ENCODE measurements at places on chromosomes 2 and 18. TPM values are rescaled to one million over a fixed set of nuclear protein-coding genes. Genes with fewer than 3 reads are reported as not detected.
A peak's percentile ranks its signal among the peaks of the same experiment; 100 is the strongest.

DNA sequence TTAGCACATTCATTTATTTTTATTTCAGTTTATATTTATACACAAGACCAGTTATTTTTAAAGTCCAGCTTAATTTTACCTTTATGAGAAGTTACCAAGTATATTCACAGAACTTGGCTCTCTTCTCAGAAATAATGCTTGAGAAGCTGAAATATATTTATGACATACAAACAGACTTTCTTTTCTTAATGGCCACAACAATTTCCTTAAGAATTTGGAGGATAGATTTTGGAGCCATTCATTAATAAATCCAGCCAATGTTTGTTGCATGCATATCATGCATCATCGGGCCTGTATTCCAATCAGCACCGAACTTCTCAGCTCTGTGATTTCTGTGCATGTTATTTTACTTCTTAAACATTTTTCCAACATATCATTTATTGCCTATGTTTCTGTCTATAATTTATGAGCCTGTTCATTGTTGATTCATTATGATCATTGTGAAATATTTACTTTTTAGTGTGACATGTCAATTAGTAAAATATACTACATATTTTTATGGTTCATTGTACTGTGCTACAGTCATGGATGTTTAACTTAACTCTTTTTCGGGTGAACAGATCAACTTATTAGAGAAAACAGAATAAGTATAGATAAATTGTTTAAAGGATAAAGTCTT is 3.5 kb downstream of the GULP1 start:
- DNase-seq = no peak

DNA sequence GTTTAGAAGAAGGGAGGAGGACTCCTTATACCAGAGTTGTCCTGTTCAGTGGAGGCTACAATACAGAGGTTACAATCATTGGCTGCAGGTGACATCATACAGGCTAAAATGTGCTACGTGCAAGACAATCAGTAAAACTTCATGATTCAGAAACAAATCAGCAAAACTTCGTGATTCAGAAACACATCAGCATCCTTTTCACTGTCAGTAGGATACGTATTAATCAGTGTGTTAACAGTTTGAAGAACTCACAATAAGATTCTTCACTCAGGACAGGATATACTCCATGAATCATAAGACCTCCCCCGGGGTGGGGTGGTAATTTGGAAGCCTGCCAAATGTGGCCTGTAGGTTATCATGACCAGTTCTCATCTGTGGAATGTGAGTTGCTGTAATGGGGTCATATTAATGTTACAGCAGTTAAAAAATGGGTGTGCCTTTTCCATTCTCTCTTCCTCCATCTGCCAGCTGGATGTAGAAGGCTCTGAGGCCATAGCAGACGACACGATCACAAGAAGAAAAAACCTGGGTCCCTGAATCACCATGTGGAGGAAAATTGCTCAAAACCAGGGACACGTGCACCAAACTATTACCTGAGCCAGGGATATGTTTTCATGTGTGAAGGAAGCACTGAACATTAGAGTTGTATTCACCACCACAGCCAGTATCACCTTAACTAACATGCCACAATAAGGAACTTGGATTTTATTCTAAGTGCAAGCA is 134.8 kb upstream of the CREB1 start:
- DNase-seq = peak; percentile 23

DNA sequence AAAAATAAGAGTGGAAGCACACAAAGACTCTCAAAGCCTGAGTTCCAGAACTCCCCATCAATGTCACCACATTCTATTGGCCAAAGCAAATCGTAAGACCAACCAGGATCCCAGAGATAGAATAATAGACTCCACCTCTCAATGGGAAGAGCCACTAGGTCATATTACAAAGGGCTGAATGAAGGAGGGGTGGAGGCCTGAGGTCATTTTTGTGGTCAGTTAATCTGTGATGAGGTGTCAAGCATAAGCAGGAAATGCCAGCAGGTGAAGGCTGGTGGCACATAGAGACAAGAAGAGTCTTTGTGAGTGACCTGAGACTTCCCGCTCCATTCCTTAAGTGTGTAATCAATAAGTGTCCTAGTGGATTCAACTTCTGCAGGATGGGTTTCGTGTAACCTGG is 144.3 kb downstream of the TFCP2L1 start:
- no peak for DNase-seq

DNA sequence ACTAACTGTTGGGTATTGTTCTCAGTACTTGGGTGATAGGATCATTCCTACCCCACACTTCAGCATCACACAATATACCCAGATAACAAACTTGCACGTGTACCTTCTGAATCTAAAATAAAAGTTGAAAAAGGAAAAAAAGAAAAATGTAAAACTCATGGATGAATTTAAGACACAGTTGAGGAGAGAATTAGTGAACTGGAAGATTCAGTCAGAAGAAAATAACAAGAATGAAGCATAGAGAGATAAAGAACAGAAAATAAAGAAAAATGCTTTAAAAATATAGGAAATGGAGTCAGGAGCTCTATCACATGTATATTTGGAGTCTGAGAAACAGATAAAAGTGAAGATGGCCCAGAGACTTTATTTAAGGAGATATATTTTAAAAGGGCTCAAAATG is 90.4 kb upstream of the SALL3 start:
- DNase-seq = no peak

DNA sequence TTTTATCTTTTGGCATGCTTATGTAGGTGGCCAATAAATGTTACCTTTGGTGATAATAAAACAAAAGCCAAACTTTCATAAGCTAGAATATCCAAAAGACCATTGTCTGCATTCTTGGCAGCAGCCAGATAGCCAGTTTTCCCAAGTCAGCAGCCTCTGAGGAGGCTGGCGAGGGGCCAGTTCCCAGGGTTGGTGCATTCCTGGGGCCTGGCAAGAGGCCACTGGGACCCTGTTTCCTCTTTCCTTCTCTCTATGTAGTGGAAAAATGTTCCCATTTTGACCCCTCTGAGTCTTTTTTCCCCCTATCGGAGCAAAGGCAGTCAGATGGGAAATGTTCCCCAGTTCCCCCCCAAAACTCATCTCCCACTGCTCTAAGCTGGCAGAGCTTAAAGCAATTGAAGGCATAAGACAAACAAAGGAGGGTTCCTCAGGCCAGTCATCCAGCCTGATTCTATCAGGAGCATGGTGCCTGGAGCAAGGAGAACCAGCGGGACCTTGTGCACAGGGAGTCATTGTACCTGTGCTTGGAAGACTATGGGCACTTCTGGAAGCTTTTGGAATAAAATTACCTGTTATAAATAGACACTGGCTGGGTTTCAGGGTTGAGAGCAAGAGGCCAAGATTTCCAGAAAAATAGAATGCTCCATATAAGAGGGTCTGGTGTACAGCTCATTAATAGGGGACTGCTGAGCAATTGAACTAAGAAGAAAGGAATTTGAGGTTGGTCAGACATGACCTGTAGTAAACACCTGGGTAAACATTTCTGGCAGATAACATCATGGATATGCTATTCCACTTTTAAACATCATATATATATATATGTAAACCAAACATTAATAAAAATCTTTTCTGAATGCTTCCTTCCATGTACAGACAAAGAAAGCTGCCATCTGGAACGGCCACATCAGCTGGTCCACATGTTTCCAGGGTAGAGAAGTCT is 63.4 kb downstream of the NCKAP5 start:
- DNase-seq = peak; percentile 53

- peak; percentile 40 for DNase-seq
Measured at GRCh38 chr18:25298853-25299274, 53.1 kb downstream of the ZNF521 start.

DNA sequence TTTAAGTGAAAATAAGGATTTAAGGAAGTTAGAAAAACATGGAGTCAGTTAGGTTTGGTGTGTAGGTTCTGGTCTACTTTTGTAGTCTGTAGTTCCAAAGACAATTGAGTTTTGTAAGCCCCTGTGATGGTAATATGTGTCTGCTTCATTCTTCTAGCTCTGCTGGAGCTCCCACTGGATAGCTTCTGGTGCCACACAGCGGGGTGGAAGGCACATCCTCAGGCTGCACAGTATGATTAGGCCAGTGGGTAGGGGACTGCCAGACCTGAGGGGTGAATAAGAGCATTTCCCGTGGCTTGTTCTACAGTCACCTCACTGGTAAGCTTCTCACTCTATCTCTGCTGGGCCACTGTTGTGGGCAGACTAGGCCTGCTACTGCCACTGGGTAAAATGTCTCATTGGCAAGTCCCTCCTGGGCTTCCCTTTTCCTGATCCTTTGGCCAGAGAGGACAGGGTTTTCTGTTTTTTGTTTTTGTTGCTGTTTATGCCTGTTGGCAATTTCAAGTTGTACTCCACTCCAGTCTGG is 44.5 kb downstream of the TMEM131 start:
- no peak for DNase-seq

- DNase-seq = peak; percentile 54
Measured at GRCh38 chr18:22846088-22846683, 86.9 kb upstream of the RBBP8 start.

DNA sequence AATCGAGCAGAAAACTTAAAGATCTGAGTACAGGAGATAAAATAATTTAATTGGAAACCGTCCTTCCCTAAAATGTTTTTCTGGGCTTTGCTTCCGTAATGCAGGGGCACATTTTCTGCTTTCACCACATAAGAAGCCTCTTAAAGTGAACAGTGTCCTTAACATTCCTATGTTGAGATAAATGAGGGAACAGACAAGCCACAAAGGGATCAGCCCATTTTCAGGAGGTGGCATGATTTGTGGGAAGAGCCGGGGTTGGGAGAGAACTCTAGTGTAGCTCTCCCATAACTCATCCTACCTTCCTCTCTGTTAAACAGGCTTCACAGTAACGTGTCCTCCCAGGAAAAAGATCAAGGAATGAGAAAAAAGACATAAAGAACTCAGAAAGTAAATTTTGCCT is 56.9 kb upstream of the ACVR1C start:
- DNase-seq = no peak

DNA sequence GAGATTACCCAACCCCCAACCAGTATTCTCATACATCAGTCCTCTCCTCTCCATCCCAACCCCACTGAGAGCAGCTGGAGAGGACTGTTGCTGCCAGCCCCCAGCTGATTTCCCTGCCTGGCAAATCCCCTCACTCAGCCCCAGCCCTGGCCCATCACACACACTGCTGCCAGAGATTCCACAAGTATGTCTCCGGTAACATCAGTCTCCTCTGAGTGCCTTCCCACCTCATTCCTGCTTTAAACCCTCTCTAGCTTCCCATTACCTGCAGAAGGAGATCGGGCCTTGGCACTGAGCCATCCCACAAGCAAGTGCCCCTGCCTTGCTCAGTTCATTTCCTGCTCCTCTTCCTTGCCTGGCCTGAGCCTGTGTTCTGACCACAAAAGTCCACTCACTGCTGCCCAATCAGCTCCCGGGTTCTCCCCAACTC is 50.6 kb upstream of the ZFP36L2 start:
- DNase-seq = peak; percentile 63

GRCh38 chr2:238565031-238565430 is 138.3 kb downstream of the ASB1 start:
- no peak for DNase-seq

- no peak for DNase-seq
Measured at GRCh38 chr2:227082286-227082685, 81.7 kb downstream of the COL4A4 start.

GRCh38 chr2:119864318-119864717 is 104.6 kb downstream of the PTPN4 start:
- no peak for DNase-seq

- peak; percentile 66 for DNase-seq
Measured at GRCh38 chr2:166651080-166651675, 157.1 kb upstream of the SCN7A start.

- DNase-seq = no peak
Measured at GRCh38 chr18:2402084-2402483, 169.2 kb downstream of the METTL4 start.

DNA sequence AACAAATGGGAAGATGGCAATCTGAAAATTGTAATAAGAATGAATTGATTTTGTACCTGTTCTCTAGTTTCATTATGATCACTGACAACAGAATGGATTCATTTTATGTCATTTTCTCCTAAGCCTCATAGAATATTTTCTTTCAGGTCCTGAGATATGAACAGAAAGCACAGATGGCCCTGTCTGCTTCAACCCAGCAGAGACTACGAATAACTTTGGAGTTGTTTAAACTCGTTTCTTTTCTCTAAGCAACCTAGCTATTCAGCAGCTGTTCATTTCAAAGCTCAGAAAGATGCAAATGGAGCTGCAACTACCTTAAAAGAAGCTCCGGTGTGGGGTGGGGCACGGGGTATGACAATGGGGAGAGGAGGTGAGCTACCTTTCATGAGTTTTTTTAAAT is 124.9 kb downstream of the ALK start:
- no peak for DNase-seq

GRCh38 chr18:78241535-78242253 is 737.9 kb upstream of the SALL3 start:
- DNase-seq = no peak

DNA sequence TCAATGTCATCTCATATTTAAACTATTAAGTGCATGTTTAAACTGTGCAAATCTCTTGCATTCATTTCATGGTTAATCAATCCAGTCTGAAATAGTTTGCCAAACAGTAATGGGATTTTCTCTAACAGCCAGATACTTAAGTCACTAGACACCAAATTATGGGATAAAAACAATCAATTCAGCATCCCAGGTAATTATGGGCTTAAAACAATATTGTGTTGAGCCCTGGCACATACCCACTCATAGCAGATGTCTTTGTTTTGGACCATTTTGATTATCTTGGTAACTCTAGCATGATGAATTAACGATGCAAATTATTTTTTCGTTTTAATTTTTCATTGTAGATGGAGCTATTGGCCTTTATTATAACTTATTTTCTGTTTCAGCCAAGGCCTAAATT is 118.5 kb upstream of the CD302 start:
- no peak for DNase-seq

The FSHR gene
- total RNA-seq = not detected

The PLEK gene
- 0.45 TPM for total RNA-seq

The PEX13 gene
- 31.4 TPM for total RNA-seq

The ELOA2 gene
- not detected for total RNA-seq

The CDH20 gene
- not detected for total RNA-seq

The TTR gene
- total RNA-seq = not detected

The UBE2F gene
- 19.3 TPM for total RNA-seq

The PFN4 gene
- total RNA-seq = 1.8 TPM

The ASIC4 gene
- total RNA-seq = not detected

All from stomach (tissue), 19 donors.